ENCODE measurements at places on chromosomes 16 and 17. TPM values are rescaled to one million over a fixed set of nuclear protein-coding genes. Genes with fewer than 3 reads are reported as not detected.

TMIGD1 gene
- not detected for total RNA-seq

PIK3R6 gene
- total RNA-seq: not detected

IGF2BP1 gene
- total RNA-seq: 6.4 TPM

CCDC92B gene
- not detected for total RNA-seq

SLC13A5 gene
- total RNA-seq: under 0.01 TPM

DNA sequence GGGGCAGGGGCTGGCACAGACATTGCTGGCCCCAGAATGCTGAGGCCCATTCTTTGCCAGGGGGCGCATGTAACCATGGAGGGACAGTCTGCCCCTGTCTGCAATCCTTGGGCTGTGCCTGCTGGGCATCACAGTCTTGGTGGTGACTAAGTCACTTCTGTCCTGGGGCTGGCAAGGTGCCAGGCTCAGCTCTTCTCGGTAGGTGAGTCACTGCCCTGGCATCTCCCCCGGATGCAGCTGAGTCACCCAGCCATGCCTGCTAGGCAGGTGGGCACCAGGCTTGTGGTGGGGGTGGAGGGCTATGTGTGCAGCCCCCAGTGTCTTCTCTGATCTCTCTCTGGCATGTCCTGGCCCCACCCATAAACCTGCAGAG is 5.6 kb downstream of the RARA start:
- peak; percentile 84 for DNase-seq

DNA sequence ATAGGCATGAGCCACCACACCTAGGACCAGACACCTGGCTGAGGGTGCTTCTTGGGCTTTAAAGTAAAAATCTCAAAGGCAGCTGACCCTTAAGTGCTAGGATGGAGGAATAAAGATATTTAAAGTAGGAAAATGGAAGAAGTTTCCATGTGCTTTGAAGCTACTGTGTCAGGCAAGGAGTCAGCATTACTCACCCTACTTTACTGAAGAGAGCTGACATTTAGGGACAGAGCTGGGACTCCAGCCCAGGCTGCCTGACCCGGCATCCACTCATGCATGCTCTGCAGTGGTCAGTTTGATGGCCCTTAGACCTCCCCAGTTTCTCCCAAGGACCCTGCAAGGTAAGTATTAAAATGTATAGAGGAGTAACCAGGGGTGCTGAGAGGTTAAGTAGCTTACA is 124.7 kb upstream of the PLCG2 start:
- DNase-seq: no peak

- peak; percentile 46 for DNase-seq
These were observed 27.3 kb downstream of the SLFN11 start for GRCh38 chr17:35345926-35346771.
